ENCODE measurements at places on chromosomes 11 and 22.

- DNase-seq = no peak
Measured at GRCh38 chr11:36948460-36949127, 350.6 kb upstream of the RAG2 start.

- DNase-seq = no peak
Measured at GRCh38 chr22:17957693-17958092, 66.7 kb downstream of the MICAL3 start.

- DNase-seq = no peak
Measured at GRCh38 chr11:62914416-62914815, 6.7 kb downstream of the CHRM1 start.

- no peak for DNase-seq
Measured at GRCh38 chr11:122095681-122096262, 20.2 kb downstream of the BLID start.

DNA sequence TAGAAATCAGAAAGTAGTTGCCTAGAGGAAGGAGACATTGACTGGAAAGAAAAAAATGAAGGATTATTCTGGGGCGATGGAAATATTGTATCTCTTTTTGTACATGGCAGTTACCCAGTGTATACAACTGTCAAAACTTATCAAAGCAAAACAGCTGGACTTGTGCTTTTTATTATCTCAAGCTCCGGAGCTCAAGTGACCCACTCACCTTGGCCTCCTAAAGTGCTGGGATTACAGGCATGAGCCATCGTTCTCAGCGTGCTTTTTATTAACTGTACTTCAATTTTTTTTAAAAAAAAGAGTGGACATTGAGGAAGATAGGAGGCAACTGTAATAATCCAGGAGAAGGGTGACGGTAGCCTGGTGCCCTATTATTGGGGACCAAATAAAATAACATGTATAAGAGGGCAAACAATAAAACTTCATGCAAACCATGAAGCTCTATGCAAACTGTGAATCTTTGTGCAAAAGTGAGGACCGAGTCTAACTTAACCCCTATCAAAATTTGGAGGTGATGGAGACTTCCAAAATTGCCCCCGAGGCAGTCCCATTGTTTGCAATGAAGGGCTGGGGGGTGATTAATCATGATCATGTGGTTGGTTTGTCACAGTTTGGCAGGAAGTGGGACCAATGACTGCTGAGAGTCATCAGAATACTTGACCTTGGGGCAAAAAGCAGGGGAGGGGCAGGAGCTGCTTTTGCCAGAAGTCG is 23.5 kb downstream of the FZD4 start:
- DNase-seq = no peak

- DNase-seq = no peak
Measured at GRCh38 chr11:120332822-120333716, 3.1 kb upstream of the ARHGEF12 start.

DNA sequence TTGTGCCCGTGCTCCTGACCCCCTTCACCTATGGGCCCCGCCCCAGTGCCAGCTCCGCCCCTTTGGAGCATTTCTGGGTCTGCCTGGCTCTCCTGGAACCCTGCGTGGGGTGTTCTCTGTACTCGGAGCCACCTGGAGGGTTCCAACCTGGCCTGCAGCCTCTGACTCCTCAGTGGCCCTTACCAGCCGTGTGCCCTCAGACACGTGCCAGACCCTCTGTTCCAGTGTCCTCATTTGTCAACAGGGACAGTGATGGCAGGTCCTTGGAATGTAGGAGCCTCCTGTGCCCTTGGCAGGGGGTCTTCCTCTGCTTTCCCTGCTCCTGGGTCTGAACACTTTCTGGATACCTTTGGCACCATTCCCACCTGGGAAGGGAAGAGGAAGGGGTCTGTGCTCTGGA is 96.4 kb downstream of the CACNA1I start:
- no peak for DNase-seq

- no peak for DNase-seq
Measured at GRCh38 chr11:117424781-117425180, 97.1 kb downstream of the CEP164 start.

DNA sequence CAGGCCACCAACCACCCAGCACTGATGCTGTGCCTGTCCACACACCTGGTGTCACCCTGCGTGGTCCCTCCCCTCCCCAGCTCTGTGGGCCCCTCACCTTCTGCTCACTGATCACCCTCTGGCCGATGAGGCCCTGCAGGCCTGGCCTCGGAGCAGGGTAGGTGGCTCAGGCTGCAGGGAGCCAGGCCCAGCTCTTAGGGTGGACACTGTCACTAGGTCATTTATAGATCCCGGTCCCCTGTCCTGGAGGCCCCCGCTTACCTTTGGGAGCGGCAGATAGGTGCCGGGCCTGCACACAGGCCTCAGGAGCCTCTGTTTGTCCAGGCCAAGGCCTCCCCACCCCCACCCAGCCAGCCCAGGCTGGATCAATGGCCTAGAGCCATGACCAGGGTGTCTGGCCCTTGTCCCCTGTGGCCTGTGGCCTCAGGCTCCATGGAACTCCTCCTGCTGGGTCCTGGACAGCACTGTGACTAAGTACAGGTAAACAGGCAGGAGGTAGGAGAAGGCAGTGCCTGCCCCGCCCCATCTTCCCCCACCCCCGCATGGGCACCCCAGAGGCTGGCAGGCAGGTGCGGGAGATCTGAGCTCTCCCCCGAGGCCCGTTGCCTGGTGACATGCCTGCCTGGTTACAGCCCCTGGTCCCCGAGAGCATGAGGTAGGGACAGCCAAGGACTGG is at the start of gene TMPRSS6:
TSS of gene TMPRSS6 (minus strand) at position 472 of the 676 bp plus-strand sequence. CDS start 6,296 bp downstream, outside the sequence.
- DNase-seq = no peak

GRCh38 chr11:57516061-57516443 is 550 bp upstream of the SLC43A1 start:
- no peak for DNase-seq

GRCh38 chr22:24564376-24565058 is 8.7 kb downstream of the SNRPD3 start:
- no peak for DNase-seq

DNA sequence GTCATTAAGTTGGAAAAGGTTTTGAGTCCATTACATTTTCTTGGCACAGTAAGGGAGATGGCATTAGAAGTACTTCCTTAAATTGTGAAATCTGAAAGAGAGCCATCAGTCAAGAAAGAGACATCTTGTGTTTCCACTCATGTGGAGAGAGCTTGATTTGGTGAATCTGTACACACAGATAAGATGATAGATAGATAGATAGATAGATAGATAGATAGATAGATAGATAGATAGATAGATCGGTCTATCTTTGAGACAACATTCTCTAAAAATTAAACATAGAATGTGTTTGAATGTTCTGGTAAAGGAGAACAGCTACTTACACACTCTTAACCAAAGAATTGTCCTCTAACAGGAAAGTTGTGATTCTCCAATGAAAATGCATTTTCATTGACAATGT is 76.2 kb downstream of the TTC17 start:
- DNase-seq = no peak

- no peak for DNase-seq
Measured at GRCh38 chr11:67483831-67484665, 1.2 kb downstream of the AIP start.

DNA sequence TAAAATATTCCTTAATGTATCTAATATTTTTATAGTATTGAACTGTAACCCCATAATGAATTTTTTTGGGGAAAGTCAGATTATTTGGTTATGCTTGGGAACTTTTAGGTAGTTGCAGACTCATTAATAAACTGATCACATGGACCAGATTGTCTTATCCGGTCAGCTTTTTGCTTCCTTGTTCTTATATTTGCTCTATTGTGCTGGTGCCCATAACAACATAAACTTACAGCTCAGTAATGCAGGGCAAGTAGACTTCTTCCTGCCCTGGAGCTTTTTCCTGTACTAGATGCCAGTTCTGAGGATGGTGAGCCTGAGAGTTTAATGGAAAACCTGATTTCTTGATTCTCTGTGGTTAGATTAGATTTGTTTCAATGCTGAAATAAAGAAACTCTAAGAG is 53.2 kb downstream of the MTMR3 start:
- DNase-seq = no peak

GRCh38 chr11:32508780-32509179 is 73.4 kb upstream of the WT1 start:
- DNase-seq = no peak

DNA sequence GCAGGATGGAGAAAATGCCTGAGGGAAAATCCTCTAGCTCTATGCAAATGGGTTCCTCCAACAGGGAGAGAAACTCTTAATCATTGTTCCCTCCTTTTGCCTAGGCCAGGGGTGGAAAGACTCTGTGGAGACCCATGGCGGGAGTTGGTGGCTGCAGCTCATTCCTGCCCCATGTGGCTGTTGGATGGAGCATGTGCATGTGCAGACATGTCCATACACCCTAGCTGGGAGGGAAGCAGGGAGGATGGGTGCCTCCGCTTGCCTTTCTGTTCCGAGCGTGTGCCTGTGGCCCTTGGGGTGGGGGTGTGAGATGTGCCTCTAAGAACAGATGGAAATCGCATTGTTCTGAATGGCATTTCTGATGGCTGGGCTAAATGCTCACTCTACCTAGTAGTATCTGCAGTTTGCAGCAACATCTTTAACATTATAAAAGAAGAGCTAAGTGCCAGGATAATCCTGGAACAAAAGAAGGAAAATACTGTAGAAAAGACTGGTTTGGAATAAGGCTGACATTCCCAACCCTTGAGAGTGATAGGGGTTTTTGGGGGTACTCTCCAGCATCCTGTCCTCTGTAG is 31.7 kb downstream of the METTL15 start:
- DNase-seq = no peak
